ENCODE measurements at places on chromosomes 16 and 17.

DNA sequence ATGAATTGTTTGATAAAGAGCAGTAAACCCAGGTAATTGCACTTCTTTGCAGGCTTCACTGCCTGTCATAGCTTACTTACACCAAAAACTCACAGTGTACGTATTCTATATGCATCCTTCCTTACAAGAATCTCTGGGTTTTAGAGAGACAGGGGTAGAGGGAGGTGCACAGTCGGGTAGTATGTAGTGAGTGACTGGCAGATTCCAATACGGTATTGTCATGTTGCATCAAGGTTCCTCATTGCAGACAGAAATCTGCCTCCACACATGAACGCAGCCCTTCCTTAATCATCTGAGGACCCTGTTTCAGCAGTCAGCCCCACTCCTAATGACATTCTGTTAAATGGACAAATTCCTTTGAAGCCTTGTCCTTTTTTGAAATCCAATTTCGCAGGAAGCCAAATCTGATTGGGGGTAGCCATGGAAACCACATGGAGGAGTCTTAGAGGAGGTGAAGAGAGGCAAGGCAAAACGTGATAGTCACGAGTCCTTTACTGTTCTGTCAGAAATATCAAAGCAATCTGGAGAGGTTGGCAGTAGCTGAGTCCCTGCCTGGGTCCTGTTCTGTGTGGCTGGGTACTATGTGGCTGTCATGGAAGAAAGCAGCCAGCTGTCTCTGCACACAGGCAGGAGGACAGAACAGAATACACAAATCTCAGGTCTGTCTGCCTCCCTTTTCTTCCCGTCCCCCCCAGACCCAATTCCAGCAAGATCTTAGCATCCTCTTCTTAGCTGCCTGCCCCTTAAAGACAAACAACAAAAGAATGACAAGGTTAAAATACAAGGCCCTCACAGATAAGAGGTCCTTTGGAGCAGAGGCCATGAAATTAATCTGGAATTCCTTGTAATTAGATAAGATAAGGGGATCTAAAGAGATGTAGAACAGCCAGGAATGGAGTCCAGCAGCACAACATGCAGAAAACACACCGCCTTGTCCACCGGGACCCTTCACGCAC, 3.1 kb upstream of the SKAP1 start:
- DNase-seq, result no peak

DNA sequence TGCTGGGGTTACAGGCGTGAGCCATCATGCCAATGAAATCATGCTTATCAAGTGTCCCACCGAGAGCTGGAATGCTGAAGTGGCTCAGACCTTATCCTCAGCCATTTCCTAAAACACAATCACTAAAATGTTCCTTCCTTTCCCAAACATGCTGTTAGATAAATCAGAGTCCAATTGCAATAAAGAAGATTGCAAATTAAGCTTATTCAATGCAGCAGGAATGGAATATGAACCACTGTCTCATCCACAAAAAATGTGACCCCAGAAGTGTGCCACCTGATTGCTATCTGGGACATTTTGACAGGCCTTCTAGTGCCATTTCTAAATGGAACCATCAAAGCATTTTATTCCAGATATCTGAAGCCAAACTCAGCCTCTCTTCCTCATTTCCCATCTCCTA, 205.5 kb upstream of the CDH11 start:
- DNase-seq, result no peak

GRCh38 chr17:55722742-55723487, at the start of gene TMEM100:
TSS of gene TMEM100 (minus strand) at chr17:55722864. CDS start at chr17:55721070, 1,794 bp downstream.
- no peak for DNase-seq

GRCh38 chr16:55942821-55943220, 67.6 kb upstream of the CES5A start:
- no peak for DNase-seq

GRCh38 chr16:65463652-65464260, 341.9 kb upstream of the CDH11 start:
- no peak for DNase-seq

- no peak for DNase-seq
Observed at GRCh38 chr17:57868007-57868909, 18.4 kb upstream of the MRPS23 start.
